ENCODE measurements at places on chromosomes 13 and 19.

DNA sequence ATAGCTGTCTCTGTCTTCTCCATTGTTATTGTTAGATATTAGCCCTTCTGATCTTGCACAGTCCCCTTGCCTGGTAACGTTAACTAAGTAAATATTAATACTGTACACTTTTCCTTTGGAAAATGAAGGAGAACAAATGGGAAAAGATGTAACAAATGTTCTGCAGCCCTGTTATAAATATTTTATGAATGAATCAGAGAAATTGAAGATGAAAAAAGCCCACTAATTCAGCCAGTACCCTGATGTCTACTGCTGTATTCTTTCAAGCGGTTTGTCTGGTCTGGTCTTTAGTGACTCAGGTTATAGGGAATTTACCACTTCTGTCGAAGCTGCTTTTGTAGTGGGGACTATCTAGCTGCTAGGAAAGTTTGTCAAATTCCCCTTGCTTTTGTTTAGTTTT is 121.0 kb downstream of the COG6 start:
- no peak for DNase-seq

- no peak for DNase-seq
Measured at GRCh38 chr13:58704953-58705352, 1073.4 kb downstream of the PCDH17 start.

GRCh38 chr19:45615795-45616703 is 14.0 kb upstream of the GPR4 start:
- DNase-seq = no peak

DNA sequence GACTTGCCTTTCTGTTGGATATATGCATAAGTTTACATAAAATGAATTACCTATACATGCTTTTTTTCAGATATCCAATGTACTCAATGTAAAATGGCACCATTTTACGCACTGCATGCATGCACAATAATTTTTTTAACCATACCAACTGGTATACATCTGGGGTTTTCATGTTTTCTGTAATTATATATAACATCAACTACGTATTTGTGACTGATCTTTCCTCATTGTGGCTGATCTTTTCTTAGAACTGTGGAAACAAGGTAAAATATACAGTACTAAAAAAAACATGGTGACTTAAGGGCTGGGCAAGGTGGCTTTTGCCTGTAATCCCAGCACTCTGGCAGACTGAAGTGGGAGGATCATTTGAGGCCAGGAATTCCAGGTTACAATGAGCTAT is 18.5 kb downstream of the PSPC1 start:
- no peak for DNase-seq

- no peak for DNase-seq
Measured at GRCh38 chr19:32358321-32358720, 12.9 kb downstream of the ZNF507 start.

DNA sequence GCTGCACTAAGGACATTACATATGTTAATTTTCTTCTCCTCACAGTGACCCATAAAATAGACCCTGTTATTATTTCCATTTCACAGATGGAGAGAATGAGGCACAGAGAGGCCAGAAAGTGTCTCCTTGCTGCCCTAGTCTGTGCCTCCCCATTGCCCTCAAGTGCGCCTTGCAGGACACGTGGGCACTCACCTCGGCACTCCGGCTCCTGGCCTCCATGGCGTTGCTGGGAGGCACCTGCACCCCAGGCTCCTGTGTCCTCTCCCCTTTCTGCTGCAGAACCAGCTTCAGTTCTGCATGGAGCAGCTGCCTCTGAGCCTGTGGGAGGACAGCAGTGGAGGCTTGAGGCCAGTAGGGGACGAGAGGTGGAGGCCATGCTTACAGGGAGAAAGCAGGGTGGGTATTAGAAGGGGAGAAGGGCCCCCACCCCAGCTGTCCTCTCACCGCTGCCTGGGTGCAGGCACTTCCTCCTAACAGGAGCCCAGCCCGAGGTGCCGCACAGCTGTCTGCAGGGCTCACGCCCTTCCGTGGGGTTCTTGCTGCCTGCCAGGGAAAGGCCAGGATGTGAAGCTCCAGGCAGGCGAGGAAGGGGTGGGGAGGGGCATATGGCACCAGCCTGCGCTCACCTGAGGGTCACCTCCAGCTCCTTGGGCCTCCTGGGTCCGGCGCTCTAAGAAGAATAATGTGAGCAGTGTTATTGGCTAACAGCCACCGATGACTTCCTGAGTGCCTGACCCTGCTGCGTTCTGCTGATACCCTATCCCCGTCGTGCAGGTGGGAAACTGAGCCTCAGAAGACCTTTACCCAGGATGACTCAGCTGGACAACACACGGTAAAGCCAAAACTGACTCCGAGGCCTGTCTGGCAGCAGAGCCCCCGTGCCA is 5.2 kb downstream of the PRX start:
- no peak for DNase-seq

GRCh38 chr13:94716016-94716415 is 3.7 kb upstream of the SOX21 start:
- DNase-seq = no peak

DNA sequence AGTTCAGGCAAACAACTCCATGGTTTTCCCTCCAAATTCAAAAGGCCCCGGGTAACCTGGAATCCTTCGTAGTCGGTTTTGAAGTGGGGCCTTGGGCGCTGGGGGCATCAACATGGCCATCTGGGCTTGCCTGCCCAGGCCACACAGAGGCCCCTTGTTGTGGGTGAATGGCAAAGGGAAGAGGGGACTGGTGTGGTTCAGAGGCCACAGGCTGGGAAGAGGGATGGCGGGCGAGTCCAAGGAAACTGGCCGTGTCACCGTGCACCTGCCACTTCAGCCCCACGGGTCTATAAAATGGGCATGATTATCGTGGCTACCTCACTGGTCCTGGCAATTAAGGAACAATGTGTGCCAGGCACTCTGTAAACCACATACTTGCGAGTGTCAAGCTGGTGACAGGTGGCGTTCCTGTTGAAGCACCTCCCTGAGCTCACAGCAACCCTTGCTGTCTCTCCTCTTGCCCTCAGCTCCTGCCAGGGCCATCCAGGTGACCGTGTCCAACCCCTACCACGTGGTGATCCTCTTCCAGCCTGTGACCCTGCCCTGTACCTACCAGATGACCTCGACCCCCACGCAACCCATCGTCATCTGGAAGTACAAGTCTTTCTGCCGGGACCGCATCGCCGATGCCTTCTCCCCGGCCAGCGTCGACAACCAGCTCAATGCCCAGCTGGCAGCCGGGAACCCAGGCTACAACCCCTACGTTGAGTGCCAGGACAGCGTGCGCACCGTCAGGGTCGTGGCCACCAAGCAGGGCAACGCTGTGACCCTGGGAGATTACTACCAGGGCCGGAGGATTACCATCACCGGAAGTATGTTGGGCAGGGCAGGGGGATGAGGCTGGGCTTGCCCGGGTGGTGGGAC is 1.3 kb downstream of the LSR start:
- no peak for DNase-seq

GRCh38 chr13:77009011-77009410 is 17.1 kb downstream of the CLN5 start:
- DNase-seq = no peak

DNA sequence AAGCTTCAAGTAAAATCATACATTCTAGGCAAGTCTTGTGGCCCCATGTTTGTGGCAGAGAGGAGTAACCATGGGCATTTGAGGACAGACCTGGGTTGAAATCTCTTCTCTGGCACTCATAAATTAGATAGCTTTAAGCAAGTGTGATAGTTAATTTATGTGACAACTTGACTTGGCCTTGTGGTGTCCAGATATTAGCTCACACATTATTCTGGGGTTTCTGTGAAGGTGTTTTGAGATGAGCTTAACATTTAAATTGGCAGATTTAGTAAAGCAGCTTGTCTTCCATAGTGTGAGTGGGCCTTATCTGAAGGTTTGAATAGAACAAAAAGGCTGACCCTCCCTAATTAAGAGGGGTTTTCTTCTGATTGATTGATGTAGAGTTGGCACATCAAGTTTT is 161.4 kb upstream of the SPRY2 start:
- no peak for DNase-seq

DNA sequence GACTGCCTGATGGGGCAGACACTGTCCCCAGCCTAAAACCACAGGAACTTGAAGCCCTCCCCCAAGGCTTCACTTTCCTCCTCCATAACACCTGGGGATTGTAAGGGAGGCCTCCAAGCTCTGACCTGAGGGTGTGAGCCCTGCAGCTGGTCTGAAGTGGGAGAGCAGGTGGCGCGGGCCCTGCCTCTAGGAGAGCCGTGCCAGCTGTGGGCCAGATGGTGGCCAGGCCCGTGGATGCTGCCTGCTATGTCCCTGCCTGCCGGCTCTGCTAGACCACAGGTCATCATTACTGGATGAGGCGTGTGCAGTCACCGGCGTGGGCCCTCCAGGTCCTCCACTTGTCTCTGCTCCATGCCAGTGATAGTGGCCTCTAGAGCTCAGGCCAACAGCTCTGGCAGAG is 3.5 kb upstream of the KLHL26 start:
- no peak for DNase-seq

- DNase-seq = no peak
Measured at GRCh38 chr13:58619396-58620113, 988.0 kb downstream of the PCDH17 start.

DNA sequence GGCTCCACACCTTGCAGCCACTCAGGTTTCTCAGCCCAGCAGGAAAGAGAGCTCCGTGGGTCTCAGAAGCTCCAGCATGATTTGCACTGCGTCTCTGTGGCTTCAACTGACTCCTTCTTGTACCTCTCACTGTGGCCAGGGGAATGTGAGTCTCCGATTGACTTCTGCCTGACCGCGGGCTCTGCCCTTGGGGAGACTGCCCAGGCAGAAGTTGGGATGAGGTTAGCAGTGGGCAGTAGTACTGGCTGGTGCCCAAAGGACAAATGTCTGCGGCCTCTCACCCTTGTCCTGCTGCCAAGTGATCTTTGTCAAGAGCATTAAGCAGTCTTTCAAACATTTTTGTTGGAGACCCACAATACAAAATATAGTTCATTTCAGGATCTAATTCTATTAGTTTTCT is 34.4 kb upstream of the FXYD3 start:
- DNase-seq = no peak

DNA sequence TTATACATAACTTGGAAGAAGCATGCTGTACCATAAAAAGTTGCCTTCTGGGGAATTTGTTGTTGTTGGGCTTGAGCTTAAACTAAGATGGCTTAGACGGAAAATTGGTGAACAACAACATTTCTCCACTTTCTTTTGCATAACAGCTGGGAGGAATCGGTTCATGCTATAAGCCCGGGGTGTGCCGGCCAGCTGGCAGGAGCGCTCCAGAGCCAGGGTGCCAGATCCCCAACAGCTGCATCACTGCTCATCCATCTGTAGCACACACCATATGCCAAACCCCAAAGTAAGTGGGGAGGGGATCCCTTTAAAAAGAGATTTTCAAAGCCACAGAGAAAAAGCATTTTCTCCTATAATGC is 419.5 kb upstream of the ARGLU1 start:
- no peak for DNase-seq

GRCh38 chr19:39410017-39410830 is 2.2 kb upstream of the PLEKHG2 start:
- no peak for DNase-seq

DNA sequence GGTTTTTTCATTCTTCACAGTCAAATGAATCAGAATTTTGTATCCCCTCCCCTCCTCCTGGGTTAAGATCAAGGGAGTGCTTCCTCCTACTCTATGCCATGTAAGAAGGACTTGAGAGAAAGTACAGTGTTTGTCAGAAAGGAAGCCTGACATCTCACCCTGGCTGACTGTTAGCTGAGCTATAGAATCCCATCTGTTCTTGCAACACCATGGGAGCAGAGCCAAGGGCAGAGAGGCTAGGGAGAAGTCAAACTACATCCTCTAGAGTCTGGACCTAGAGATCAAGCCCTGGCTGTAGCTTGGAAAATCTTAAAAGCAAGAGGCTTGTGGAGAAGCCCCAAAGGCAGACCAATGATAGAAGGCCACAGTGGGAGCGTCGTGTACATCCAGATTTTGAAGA is 145.9 kb downstream of the OLFM4 start:
- DNase-seq = no peak

DNA sequence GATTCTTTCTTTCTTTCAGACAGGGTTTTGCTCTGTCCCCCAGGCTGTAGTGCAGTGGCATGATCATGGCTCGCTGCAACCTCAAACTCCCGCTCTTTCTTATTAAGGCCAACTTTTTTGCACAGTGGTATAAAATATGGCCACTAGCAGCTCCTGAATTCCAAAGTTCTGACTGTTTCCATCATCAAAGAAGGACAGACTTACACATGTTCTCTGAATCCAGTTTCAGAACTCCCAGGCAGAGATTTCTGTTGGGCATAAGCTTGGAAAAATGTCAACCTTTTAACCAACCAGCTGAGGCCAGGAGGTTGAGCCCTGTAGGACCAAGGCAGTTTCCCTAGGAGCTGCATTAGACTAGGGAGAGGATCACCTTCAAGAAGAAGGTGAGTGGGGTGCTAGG is 184.1 kb downstream of the HS6ST3 start:
- DNase-seq = no peak

GRCh38 chr19:35509018-35509652 is 4.3 kb downstream of the DMKN start:
- no peak for DNase-seq

DNA sequence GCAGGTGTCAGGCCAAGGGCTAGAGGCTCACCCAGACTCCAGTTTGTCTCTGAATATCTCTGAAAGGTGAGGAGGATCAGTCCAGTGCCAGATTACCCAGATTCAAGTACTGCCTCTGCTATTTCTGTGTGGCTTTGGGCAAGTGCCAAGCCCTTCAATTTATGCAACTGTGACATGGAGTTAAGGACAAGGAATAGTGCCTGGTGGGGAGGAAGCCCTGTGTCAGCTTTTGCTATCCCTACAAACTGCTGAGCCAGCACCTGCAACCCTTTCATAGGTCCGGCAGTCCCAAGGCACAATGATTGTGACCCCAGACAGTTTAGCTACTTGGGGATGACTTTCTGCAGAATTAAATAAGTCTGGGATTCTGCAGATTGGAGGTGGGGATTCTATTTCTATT is 123.0 kb downstream of the KL start:
- peak; percentile 10 for DNase-seq

DNA sequence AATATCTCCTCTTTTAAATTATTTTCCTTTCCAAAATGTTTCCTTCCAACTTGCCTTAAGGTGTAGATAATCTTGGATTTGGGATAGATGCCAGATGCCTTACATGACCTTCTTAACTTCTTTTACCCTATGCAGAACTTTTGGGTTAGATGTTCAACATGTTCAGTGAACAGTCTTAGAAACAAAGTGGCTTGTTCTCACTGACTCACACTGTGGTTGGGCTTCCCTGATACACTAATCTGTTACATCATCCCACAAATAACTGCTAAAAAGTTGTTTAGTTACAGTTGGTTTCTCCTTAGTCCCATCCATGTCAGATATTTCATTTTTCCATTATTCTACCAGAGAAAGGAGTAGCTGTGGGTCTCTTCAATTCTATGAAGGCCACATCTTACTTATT is 2638.2 kb downstream of the PCDH9 start:
- DNase-seq = no peak

- DNase-seq = no peak
Measured at GRCh38 chr19:5679289-5680083, 830 bp downstream of the MICOS13 start.

- no peak for DNase-seq
Measured at GRCh38 chr13:24921003-24921402, 157.0 kb downstream of the RNF17 start.

GRCh38 chr19:17282488-17283125 is 906 bp downstream of the ANKLE1 start:
- peak; percentile 86 for DNase-seq
